ENCODE measurements at places on chromosomes 2 and 18. TPM values are rescaled to one million over a fixed set of nuclear protein-coding genes. Genes with fewer than 3 reads are reported as not detected.
A peak's percentile ranks its signal among the peaks of the same experiment; 100 is the strongest.

DNA sequence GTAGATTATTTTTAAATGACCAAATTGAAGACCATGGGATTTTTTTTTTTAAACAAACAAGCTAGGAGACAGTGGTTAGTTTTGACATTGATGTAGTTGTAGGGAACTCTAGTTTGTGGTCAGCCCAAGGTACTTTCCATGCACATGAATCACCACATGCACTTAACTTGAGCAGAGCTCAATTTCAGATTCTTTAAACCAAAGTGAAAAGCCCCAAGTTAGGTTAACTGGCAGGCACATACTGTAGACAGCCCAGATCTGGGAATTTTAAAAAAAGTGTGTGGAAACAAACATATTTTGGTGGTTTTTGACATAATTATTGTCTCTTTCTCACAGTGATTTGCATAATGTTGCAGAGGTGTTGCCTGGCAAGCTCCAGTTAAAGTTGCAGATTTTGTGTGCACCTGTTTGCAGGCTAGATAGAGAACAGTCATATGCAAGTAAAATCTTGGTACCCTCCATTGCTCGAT, 88.4 kb downstream of the BCL2L11 start:
- DNase-seq = no peak

DNA sequence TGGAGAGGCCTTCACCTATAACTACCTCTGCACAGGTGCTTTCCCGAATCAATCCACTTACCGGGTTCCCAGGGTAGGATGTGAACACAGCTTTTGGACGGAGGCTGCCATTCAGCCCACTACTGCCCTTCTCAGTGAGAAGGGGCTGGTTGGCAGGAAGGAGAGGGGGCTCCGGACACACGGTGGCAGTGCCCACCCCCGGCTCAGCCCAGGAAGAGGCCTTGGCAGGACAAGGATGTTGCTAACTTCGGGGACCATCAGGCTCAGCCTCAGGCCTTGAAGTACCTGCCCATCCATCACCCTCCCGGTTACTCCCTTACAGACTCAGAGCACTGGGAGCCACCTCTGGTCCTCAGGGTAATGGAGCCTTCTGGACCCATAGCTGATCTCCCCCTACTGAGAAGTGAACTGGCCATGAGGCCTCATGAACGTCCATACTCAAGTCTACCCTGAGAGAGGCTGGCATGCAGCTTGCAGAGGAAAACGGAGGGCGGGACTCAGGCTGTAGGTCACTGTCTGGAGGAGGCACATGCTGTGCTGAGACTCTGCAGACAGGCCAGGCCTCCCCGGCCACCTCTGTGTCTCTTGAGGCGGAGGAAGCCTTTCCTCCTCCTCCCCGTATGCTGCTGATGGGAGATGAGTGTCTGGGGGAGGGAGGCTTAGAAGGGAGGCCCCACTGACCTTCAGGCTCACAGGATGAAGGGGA, 191.0 kb downstream of the TWIST2 start:
- no peak for DNase-seq

GRCh38 chr2:48601349-48601748, 16.3 kb upstream of the GTF2A1L start:
- DNase-seq = no peak

DNA sequence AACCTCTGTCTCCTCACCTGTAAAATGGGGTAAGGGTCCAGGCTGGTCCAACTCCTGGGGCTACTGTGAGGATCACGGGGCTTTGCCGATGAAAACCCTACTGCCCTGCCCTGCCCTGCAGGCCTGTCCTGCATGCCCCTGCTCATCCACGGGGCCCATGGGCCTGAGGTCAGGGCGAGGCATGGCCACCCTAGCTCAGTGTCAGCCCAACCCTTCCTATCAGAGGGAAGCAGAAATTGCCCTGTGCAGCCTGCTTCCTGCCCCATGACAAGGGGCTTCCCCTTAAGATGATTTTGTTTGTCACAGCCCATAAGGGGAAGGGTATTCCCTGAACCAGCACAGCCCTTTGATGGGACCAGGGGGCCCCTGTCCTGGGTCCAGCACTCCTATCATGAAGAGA, 353.6 kb upstream of the ID2 start:
- no peak for DNase-seq

GRCh38 chr2:57698935-57699449, 347.6 kb upstream of the VRK2 start:
- DNase-seq = no peak

DNA sequence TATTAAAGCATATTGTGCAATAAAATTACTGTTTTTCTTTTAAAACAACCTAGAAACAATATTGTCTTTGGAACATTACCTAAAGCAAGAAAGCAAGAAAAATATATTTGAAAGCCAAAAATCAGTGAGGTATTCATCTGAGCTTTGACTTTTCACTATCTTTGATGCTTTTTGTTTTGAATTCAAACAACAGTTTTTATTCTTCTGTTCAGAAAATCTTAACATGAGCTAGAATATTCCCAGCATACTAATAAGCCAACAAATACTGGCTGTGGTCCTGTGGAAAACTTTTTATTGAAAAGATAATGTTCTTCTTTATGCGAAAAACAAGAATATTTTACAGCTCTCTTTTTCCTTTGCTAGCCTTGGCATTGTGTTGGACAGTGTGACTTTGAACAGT, 19.8 kb downstream of the FAM171B start:
- DNase-seq = no peak

DNA sequence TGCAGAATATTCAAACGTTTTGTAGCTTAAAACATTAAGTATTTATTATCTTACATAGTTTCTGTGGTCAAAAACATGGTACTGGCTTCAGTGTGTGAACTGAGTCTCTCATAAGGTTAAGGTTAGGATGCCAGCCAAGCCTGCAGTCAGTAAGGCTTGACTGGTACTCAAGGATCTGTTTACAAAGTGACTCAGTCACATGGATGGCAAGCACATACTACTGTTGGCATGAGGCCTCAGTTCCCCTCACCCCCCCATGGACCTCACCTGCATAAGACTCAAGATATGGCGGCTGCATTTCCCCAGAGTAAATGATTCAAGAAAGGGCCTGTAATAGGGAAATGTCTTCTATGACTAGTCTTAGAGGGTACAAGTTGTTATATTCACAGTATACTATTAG, 1167.5 kb downstream of the DPP10 start:
- no peak for DNase-seq

DNA sequence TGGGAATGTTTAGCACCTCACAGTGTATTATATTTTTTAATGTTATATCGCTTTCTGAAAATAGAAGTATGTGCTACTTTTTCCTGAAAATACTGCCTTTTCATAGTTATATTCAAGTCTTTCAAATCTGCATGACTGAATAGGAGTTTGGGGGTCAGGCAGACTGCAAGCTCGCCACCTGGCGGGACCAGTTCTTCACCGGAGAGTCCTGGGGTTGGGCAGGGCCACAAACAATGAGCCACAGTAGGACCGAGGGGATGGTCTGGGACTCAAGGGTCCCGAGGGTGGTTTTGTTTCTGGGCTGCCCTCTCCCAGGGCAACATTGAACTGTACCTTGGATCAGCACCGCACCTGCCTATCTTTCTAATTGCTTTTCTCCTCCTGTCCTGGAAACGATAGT, 70.6 kb downstream of the VWA3B start:
- peak; percentile 22 for DNase-seq

DNA sequence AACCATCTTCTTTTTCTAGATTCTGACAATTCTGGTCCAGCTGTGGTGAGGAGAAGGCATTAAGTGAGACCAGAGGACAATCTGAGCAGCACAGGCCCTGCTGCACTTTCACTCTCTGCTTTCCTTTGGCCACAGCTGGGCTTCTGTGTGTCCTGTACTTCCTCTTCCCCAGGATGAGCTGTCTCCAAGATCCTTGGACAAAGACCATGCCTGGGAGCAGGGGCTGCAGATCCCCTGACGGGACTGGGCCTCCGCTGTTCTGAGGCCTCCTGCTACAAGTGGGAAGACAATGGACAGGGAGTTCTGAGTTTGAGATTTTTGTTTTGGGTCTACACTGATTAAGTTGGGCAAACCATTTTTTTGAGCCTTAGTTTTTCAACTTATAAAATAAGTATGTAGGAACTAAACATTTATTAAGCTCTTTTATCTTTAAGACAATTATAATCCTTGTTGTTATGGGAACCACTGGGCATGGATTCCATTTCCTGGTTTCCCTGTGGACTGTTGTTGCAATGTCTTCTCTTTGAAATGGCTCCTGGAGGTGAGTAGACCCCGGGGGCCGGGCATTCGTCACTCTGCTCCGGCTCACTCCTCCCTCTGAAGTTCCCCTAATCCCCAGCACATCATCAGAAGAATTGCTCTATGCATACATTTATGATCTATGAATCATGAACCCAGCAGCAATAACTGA, 266.6 kb downstream of the ACTR3 start:
- no peak for DNase-seq

Gene STARD6
- total RNA-seq = not detected

Gene CCDC138
- 12.0 TPM for total RNA-seq

Gene C18orf54
- total RNA-seq = 20.0 TPM

Gene WDR43
- 32.5 TPM for total RNA-seq

Gene PCGF1
- total RNA-seq = 32.3 TPM

Gene ABHD1
- not detected for total RNA-seq

Measured in glutamatergic neuron (in vitro differentiated cells).